Right renal pelvis (tissue), 4 donors: ENCODE measurements at places on chromosomes 2 and 18. TPM values are rescaled to one million over a fixed set of nuclear protein-coding genes. Genes with fewer than 3 reads are reported as not detected.

GRCh38 chr18:5287854-5288253 lies 7.7 kb downstream of the ZBTB14 start:
- DNase-seq = no peak

FEV gene
- 0.08 TPM for polyA plus RNA-seq

DNA sequence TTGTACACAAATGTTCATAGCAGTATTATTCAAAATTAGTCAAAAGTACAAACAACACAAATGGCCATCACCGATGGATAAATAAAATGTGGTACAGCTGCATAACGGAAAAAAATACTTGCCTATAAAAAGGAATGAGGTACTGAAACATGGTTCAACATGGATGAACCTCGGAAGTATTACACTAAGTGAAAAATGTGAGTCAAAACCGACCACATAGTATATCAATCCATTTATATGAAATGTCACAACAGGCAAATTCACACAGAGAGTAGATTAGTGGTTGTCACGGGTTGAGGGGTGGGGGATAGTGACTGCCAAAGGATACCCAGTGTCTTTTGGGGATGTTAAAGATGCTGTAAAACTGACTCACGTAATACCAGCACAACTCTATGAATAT lies 3.5 kb downstream of the SS18 start:
- no peak for DNase-seq

PROKR1 gene
- 0.21 TPM for polyA plus RNA-seq

- no peak for DNase-seq
Measured at GRCh38 chr18:71797554-71797953, 746.6 kb downstream of the CBLN2 start.

MROH2A gene
- polyA plus RNA-seq = 0.13 TPM

GKN1 gene
- not detected for polyA plus RNA-seq

TNFAIP6 gene
- polyA plus RNA-seq = 1.8 TPM

- DNase-seq = no peak
Measured at GRCh38 chr2:51995293-51995692, 963.4 kb upstream of the NRXN1 start.

TUBB8B gene
- 0.58 TPM for polyA plus RNA-seq

CCDC68 gene
- 8.7 TPM for polyA plus RNA-seq

- DNase-seq = no peak
Measured at GRCh38 chr2:42828487-42829425, 36.4 kb upstream of the HAAO start.

TAF1B gene
- 23.2 TPM for polyA plus RNA-seq

GRCh38 chr2:15287447-15288184 lies 273.5 kb downstream of the NBAS start:
- DNase-seq = no peak

C2orf92 gene
- 13.5 TPM for polyA plus RNA-seq

GRCh38 chr18:9720327-9720726 lies 12.2 kb downstream of the RAB31 start:
- no peak for DNase-seq

DNA sequence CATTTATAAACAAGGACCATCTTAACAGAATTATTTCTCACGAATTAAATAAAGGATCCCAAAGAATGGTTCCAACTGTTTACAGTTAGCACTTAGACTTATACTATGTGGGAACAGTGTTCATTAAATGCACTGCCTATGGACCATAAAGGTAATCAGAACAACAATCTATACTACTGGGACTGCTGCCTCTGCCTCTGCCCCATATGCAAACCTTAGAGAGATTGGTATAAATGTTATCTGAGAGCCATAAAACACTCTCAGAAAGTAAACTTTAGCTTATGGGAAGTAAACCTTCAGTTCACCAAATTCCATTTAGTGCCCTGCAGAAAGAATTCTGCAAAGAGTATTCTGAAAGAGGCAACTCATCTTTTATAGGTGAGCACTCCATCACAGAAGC lies 448.0 kb downstream of the NCKAP5 start:
- DNase-seq = no peak

DNA sequence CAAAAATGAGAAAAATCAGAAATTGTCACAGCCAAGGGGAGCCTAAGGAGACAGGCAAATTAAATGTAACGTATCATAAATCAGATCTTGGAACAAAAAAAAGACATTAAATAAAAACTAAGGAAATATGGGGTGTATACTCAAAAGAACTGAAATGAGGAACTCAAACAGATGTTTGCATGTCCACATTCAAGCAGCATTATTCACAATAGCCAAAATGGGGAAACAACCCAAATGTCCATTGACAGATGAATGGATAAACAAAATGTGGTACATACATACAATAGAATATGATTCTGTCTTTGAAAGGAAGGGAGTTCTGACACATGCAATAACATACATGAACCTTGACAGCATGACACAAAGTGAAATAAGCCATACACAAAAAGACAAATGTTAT lies 155.8 kb upstream of the KLF7 start:
- DNase-seq = no peak

- no peak for DNase-seq
Measured at GRCh38 chr2:138023976-138024375, 59.7 kb downstream of the HNMT start.

GRCh38 chr18:64803471-64803870 lies 654.6 kb upstream of the LINC00305 start:
- DNase-seq = no peak

- no peak for DNase-seq
Measured at GRCh38 chr2:72718876-72719275, 107.0 kb downstream of the EXOC6B start.

DNA sequence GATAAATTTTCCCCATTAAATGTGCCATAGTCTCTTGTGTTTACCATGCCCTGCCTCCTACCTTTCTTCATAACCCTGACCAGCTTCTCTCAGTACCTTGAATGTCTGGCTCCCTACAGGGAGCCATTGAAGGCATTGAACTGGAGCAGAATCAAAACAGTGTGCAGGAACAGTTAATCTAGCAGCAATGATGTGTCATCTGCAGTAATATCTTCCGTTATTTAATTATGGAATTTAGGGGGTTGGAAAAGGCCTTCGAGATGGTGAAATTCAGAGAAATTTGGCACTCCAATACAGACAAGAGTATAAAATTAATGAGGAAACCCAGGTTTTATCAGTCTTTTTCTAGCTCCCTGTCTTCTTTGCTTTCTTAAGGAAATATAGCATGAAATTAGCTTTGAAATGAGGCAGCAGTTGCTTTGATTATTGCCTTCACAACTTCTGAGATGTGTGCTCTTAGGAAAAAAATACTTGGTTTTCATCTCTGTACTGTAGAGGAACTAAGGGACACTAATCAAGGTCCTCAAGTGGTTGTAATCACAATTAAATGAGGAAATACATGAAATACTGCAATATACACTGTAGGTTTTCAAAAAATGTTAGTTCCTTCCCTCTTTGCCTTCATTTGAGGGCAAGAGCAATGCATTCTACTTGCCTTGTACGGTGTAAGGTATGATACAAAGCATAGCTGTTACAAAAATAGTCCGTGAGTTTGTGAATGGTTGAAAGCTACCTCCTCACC lies 369.1 kb downstream of the SETBP1 start:
- DNase-seq = no peak

PAIP2B gene
- 19.7 TPM for polyA plus RNA-seq

DNA sequence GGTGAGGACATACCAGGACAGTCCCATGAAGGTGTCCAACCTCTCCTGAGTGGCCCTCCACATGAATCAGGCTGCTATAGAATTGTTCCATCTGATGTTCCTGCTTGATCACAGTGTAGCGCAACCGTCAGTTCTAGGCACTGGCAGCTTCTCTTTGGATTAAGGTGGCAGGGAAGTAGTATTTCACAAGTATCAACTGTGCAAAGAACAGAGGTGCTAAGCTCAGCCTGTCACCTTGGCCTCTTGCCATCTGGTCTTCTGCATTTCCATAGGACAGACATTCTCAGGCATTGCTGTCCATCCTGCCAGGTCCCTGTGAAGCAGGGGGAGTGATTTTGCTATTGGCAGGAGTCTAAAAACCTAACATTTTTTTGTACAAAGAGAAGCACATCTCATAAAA lies 182.2 kb upstream of the EPAS1 start:
- DNase-seq = no peak

DNA sequence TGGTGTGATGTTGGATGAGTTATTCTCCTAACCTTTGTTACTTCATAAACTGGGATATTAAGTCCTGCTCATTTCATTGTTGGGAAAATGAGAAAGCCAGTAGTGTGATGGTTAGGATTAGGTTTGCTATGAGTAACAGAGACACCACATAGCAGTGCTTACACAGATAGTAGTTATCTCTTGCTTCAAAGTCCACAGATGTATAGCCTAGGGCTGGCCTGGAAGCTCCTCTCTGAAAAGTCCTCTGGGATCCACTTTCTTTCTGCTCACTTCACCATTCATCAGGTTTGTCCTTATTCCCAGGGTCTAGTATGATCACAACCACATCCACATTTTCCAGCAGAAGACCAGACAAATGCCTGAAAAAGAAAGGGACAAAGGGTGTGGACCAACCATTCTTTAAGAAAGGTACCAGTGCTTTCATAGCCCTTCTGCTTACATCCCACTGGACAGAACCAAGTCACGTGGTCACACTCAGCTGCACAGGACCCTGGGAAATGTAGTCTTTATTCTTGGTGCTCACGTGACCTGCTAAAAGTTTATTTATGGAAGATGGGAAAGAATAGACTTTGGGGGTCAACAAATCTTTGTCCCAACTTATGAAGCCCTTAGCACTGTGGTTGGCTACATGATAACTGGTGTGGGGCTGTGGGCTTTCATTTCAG lies 108.9 kb downstream of the INSIG2 start:
- no peak for DNase-seq

CD28 gene
- 2.3 TPM for polyA plus RNA-seq

DNA sequence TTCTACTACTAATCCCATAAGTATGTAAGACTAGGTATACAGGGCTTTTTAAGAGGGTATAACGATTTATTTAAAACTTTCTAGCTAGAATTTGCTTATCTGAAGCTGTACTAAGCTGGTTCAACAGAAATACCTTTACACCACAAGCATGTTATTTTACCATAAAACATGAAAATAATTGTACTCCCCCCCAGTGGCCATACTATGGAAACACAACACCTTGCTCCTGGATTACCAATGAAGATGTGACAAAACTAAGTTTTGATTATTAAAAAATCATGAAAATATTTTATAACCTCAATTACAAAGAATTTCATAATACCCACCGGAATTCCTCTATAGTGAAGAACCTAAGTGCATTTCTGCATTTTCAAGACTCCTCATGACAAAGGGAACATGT lies 27.3 kb downstream of the LPIN2 start:
- DNase-seq = no peak

DNA sequence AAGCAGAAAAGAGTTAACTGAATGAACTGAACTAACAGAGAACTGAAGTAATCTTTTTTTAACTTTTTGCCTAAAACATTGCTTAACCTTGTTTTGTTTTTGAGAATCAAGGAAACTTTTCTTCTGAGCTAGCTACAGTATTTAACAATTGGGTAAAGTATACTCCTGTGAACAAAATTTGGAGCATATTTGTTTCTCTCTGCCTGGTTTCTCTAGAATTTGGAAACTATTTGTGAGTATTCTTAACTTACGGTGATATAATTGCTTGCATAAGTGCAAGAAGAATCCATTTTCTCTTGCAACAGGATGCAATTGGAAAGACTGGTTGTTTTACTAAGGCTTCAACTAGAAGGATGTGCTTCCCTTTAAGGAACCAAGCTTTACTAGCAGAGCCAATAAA lies 65.9 kb upstream of the FAM98A start:
- no peak for DNase-seq

GRCh38 chr2:53739032-53739431 lies 28.6 kb upstream of the CHAC2 start:
- no peak for DNase-seq

GRCh38 chr2:229268626-229269025 lies 2.5 kb downstream of the PID1 start:
- DNase-seq = no peak

GRCh38 chr2:100077935-100078334 lies 64.5 kb downstream of the AFF3 start:
- DNase-seq = no peak

GRCh38 chr2:142997231-142997630 lies 119.8 kb downstream of the KYNU start:
- no peak for DNase-seq

DNA sequence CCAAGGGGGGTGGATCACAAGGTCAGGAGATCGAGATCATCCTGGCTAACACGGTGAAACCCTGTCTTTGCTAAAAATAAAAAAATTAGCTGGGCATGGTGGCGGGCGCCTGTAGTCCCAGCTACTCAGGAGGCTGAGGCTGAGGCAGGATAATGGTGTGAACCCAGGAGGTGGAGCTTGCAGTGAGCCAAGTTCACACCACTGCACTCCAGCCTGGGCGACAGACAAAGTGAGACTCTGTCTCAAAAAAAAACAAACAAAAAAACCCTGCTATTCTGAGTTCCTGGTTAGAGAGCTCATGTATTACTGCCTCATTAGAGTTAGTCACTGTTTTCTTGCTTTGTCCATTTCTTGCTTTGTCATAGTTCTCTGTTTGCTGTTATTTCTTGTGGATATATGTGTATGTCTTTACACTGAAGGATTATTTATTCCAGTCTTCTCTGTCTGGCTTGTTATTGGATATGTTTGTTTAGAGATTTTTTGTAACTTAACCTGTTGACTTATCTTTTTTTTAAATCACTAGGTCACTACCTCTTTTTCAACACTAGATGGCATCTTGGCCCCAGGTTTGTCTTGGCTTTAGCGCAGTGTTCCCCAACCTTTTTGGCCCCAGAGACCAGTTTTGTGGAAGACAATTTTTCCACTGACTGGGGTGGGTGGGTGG lies 17.0 kb downstream of the TTLL4 start:
- no peak for DNase-seq

GRCh38 chr2:222774941-222775340 lies 85.9 kb upstream of the ACSL3 start:
- DNase-seq = no peak

DNA sequence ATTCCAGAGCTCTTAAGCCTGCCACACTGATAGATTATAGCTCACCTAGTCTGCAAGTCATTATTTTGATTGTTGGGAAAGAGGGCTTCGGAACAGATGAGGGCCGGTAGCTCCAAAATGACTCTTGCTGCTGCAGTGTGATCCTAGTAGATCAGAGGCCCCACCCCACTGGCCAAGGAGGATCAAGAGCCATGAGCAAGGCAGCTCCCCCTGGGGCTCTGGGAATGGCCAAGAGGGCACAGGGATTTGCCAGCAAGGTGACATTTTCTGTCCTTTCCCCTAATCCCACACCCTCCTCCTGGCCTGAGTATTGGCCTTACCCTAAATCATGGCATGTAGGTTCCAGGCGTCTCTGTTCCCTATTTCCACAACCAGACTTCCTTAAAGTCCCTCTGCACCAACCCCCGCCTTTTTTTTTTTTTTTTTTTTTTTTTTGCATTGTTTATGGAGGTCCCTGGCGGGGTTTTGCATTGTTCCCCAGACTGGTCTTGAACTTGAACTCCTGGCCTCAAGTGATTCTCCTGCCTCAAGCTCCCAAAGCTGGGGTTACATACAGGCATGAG lies 36.5 kb downstream of the EIF4E2 start:
- DNase-seq = no peak

GRCh38 chr2:23027396-23027795 lies 357.6 kb upstream of the KLHL29 start:
- no peak for DNase-seq

GRCh38 chr2:229296016-229296415 lies 24.9 kb upstream of the PID1 start:
- DNase-seq = no peak
